CMK (cell line): ENCODE measurements at places on chromosomes 1 and 21.
A peak's percentile ranks its signal among the peaks of the same experiment; 100 is the strongest.

DNA sequence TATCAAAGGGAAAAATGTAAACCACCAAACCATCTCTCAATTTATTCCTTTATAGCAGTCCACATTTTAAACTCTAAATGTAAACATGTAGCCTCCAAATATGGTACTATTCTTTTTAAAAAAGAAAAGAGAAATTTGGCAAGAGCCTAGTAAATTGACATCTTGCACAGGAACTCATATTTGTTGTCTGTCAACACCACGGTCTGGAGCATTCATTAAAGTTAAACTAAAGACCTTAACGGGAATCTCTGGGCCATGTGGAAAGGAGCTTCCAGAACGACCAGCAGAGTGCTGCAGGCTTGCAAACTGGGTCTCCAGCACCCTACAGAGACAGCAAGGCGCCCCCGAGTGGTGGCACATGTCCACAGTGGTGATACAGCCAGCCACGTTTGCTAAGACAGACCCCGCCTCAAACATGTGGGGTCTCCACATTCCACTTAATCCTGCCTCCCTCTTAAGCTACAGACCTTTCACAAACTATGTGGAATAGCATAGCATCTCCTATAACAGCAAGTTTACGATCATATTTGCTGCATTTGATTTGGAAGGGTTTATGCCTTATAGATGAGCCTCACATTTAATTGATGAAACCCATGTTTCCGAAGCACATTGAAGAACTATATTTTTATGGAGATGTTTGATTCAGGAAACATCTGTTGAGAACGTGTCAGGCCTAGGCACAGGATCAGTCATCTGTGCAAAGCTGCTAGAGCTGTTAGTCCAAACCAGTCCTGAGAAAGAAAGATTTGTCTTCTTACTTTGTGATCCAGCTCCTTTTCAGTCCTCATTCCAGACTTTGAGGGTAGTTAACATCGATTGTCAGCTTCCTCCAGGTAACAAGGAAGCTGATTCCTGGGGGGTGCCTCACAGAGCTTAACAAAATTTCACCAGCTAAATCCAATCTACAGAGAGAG, 96.4 kb upstream of the BACE2 start:
- DNase-seq: no peak

DNA sequence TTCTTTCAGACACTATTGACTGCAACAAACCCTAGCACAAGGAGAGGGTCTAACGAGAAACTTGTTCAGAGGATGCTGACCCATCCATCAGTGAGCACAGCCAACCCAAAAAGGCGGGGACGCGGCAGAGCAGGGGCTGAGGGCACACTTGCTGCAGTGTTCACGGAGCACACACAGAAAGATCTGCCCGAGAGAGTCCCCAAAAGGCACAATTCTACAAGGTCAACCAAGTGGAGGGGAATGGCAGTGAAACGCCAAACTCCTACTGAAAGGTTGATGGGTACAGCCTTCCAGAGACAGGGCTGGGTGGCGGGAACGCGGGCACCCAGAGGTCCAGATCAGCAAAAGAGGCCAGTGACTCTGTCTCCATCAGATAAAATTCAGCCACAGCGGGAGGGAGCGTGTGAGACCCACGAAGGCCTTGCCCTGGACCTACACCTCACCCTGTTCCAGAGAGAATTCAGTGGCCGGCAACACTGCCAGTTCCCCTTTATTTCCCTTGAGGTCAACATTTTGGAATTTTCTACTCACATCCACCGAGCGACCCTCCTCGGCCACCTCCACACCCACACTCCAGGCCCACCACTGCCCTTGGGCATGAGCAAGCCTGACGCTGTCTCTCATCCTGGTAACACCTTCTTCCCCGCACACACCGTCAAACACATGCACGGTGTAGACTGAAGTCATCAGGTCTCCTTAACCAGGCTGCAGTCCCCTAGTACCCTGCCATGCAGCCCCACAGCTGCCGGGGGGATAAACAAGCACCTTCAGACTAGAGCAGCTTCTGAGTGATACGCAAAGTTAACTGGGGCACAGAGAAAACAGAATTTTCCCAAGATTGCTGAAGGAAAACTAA, 5.5 kb downstream of the GNG4 start:
- DNase-seq: no peak

DNA sequence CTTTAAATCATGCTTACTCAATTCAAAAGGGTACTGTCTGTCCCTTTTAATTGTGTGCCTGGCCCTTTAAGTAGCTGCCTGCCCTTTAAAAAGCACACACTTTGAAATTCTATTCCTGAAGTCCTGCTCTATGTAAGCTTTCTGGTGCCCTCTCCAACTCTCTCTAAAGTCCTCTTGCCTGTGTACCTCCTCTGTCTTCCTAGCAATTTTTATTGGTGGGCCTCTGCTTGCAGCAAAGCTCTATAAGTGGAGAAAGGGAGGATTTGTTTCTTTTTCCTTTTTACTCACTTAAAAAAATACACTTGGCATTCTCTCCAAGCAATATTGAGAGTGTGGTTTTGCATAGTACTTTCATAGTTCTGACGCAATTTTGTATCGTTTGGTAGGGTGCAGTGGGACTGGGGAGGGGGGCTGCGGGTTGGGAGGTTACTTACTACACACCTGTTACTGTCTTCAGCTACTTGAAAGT, 135.4 kb downstream of the LMO4 start:
- no peak for DNase-seq

- no peak for DNase-seq
Measured at GRCh38 chr1:26197301-26197700, 6.9 kb downstream of the CATSPER4 start.

DNA sequence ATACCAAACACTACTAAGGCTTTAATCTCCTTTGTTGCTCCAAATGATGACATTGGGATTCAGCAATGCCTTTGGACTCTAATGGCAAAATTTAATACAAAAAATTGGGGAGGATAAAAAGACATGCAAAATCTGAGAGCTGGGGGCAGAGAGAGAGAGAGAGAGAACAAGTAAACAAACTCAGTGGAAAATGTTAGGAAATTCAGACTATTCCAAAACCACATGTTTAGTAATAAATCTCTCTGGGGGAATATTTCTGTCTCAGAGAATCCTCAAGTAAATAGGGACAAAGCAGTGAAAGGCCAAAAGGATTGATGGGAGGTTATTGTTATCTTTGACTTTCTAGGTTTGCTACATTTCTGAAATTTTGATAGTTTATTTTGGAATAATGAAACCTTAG, 65.7 kb downstream of the PLA2G4A start:
- DNase-seq: no peak

DNA sequence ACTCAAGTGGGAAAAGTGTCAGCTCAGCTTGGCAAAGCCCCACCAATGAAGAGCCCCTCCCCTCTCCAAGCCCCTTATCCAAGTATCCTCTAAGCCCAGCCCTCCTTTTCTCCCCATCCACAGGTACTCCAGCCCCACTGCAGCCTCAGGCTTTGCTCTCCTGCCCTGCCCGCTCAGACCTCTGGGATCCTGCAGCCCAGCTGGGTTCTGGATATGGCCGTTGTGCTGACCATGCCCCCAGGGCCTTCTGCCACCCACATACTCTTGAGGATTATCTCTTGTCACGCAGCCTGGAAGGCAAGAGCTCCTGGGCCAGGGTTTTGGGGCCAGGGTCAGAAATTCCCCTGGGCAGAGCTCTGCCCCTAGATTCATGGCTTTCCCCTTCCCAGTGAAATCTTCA, 4.7 kb downstream of the SHISA4 start:
- DNase-seq: no peak

DNA sequence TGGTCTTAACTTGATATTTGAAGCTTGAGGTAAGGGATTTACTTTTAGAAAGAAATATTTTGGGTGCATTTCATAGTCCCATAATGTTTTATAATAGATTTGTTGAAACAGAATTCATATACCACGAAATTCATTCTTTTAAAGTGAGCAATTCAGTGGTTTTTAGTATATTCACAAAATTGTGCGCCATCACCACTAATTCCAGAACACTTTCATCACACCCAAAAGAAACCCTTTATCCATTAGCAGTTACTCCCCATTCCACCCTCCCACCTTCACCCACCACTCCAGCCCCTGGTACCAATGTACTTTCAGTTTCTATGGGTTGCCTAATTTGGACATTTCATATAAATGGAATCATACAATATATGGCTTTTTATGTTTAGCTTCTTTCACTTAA, 38.9 kb upstream of the DMRTB1 start:
- no peak for DNase-seq

DNA sequence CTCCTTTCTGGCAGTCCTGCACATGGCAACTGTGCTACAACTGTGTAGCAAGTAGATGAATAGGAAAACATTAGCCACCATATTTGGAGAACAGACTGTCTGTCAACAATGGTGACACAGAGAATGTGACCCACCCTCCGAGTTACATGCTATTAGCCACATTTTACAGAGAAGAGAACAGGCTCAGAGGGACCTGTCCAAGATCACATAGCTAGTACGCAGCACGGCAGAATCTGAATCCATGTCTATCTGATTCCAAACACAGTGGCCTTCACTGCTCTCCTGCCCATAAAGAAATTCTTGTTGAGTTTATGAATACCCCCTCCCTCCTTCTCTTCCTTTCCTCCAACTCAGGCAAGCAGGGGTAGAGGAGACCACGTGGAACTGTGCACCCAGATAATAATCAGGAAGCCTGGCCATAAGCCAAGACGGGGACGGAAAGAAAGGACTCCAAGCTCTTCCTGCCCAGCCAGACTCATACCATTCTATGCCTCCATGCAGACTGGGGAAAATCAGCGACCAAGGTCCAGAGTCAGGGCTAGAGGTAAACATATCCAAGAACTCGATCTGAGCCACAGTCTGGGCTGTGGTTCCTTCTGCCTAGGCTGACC, 78.8 kb downstream of the TRABD2B start:
- peak; percentile 14 for DNase-seq

DNA sequence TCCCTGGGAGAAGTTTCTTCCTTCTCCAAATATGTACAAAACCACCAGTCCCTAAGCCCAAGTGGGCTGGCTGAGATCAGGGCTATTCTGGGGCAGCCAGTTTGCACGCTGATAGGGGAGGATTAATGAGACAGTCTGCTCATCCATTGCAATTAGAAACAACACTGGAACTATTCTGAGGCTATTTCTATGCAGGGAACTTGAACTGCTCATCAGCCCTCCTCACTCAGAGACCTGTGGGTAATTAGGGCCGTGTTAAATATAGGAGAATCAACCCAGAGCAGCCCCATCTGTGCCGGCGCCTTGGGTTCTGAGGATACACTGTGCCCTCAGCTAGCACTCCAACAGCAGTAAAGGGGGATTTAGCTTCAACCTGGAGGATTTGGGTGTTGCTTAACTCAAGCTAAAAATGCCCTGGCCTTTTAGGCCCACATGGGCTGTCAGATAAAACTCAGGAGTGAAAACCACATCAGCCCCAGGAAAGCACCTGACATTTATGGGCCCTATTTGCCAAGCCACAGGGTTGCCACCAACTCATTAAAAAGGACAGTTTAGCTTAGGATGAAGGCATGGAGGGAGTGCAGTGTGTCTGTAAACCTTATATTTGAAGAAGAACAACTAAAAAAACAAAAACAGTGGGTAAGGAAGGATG, 53.9 kb downstream of the DUSP10 start:
- no peak for DNase-seq

DNA sequence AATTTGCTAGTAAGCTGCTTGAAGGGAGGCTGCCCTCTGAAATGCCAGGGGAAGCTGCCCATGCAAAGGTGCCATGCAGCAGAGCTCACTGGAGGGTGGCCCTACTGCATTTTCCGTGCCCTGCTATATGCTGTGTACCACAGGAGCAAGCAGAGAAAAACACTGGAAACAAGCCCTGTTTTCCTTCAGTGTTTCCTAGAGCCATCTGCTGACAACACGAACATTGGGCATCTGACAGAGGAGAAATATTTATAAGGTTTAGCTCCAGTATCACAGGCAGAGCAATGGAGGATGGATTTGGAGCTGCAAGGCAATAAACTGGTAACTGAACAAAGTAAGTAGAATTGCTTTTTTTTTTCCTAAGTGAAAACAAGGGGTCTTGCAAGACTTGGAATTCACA, 198.4 kb downstream of the USP25 start:
- DNase-seq: no peak

DNA sequence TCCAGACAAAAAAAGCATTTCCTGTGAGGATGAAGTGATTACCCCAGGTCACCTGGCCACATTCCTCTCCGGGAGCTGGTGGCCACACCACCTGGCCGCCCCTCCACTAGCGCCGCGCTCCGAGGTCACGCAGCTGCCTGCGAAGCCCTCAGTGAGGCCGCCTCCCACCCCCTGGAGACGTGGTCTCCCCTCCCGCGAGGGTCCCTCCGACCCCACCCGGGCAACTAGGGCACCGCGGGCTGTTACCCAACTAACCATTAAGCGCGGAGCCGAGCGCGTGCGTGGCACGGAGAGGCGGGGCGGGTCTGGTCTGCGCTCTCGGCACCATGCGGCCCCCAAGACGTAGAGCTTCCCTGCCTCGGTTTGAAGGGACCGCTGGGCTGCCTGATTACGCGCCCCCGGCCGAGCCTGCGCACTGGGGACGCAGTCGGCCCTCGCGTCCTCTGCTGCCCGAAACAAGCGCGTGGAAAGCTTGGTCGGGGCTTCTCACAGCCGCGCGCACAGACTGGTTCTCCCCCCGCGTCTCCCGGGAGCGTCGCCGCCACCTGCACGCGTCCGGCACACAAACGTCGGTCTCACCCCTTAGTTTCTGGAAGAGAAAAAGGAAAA, 106.5 kb downstream of the SLC16A1 start:
- no peak for DNase-seq

DNA sequence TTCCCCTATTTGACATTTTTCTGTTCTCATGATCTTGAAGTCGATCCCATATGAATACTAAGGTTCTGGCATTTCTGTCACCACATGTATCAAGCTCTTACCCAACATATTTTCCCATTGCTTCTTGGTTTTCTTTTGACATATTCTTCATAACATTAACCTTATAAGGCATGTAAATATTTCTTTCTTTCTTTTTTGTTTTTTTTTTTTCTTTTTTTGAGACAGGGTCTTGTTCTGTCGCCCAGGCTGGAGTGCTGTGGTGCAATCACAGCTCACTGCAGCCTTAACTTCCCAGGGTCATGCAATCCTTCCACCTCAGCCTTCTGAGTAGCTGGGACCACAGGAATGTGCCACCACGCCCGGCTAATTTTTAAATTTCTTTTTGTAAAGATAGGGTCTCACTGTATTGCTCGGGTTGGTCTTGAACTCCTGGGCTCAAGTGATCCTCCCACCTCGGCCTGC, 33.1 kb upstream of the ERRFI1 start:
- DNase-seq: no peak

GRCh38 chr1:245715970-245716369, 561.2 kb downstream of the KIF26B start:
- no peak for DNase-seq

DNA sequence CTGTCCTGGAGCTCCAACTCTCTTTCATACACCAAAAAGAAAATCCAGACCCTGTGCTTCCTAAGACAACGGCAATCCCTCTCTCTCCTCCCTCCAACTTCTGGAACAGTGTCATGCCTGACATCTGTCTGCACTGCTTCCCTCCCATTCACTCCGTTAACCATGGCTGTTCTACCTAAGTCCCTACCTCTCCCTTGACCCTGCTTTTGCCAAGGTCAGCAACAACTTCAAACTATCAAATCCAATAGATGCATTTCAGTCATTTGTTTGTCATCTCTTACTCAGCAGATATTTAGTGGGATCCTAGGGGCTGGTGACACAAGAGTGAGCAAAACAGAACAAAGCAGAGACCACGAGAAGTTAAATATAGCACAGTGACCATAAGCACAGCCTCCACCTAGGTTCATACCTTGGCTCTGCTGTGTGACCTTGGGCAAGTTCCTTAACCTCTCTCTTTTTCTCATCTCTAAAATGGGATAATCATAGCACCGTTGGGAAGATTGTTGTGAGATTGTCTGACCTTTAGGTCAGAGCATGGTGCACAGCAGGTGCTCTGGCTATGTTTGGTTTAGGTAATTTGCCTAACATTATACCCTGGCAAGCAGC, 88.9 kb downstream of the TMEM53 start:
- DNase-seq: no peak
